Muscle of arm (tissue), 14 donors: ENCODE measurements at places on chromosomes 16 and 17.

GRCh38 chr16:85171759-85172454 lies 59.6 kb upstream of the CIBAR2 start:
- no peak for DNase-seq

DNA sequence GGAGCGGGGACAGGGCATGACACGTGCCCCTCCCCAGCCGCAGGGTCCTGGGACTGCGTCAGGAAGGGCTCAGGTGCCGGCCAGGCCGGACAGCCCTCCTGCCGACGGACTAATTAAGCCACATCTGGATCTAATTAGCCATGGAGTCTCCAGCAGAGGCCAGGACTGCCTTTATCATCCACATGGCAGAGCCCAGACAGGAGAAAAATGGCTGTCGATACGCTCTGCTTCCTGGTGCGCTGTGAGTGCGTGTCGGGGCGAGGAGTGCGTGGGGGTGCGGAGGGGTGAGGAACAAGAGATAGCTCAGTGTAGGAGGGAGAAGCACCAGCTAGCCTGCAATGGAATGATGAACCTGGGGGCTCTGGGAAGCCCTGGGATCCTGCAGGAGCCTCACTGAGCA lies 218.8 kb downstream of the IRF8 start:
- DNase-seq: no peak

GRCh38 chr17:49914664-49915063 lies 54.3 kb upstream of the DLX4 start:
- no peak for DNase-seq

DNA sequence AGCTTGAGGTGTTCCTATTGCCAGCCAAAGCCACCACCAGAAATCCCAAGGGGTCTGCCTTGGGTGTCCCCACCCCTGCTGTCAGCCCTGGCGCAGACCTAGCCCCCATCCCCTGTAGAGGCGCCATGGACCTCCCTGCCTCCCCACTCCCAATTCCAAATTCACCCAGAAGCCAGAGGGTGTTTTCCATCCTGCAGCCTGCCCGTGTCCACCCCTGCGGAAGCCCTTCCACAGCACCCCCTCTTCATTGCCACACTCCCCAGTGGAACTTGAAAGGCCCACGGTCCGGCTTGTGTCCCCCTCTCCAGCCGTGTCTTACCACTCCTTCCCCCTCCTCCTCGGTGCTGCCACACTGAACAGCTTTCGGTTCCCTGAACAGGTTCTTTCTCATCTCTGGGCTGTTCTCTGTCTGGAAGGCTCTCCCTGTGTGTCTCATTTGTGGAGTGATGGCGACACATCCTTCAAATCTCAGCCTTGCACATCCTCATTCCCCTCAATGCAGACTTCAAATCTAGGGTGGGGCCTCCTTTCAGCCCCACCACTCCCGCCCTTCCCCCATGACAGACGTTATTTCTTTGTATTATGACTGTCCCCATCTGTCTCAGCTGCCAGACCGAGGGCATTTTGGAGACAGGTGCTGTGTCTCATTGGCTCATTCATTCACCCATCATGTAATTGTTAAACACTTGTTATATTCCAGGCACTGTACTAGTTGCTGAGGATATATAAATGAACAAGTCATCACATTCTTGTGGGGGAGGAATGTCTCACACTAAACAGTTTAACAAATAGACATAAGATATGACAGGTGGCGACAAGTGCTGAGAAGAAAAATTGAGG lies 36.3 kb downstream of the ADGRG5 start:
- DNase-seq: no peak

DNA sequence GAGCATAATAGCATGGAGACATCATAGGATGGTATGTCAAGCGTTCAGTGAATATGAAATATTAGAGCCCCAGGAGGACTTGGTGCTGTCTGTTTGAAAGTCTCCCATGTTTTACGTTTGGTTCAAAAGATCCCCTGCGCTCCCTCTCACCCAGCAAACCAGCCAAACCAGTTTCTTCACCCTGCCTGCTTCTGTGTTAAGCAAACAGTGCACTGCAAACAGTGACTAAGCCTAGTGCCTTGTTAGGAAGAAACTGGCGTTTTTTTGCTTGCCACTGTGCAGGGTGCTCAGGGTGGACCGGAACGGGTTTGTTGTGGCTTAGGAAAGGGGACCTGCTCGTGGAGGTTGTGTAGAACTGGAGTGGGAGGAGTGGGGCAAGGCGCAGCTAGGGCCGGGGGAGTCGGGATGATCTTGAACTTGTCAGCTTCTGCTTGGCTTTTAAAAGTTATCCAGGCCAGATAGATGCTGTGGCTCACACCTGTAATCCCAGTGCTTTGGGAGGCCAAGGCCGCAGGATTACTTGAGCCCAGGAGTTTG lies 7.7 kb downstream of the CDH1 start:
- no peak for DNase-seq

GRCh38 chr16:2468725-2469398 lies 2.2 kb upstream of the NTN3 start:
- DNase-seq: no peak

GRCh38 chr16:77158293-77158692 lies 32.7 kb upstream of the MON1B start:
- DNase-seq: no peak

DNA sequence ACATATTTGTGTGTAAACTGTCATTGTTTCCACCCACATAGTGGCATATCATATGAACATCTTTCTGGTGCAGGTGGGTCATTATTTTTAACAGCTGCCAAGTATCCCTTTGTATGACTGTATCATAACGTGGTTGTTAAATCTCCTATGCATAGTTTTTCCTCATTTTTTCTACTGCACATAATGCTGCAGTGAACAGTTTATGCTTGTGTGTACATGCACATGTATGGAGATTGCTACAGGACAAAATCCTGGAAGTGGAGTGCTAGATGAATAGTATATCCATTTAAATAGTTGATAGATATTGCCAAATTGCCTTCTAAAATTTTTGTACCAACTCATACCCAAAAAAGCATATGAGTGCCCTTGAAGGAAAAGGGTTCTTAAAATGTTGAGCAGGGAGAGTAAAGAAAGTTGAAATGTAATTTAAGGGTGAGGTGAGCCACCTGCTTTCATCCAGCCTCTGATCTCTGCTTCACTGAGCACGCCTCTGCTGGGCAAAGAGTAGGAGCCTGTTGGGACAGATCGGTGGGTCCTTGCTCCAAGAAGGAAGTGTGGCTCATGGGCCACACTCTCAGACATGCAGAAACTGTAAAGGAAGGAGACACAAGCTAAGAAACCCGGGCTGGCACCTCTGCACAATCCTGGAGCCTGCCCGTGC lies 55.3 kb downstream of the HLF start:
- DNase-seq: no peak

DNA sequence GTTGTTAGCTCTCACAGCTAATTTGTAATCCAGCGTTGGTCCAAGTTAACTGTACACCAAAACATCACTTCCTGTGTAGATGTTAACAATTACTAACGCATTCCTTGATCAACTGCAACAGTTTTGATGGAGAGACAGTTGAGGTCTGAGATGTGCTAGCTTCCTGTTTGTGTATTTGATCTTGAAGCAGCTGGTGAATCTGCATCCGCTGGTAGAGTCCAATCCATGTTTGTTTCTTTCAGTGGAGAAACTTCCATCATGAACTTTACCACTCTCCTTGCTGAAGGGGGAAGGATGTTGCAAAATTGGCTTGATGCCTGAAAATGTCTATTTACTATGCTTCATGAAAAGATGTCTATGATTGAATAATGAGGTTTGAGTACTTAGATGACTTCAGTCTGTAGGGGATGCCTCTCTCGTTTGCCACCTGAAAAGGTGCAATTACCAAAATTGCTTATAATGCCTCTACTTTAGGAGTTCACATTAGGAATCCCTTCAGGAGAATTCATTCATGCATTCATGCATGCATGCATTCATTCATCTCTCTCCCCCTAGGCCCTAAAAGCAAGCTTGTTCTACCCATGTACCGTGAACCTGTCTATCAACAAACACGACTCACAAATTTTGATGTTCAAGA lies 39.6 kb upstream of the ZKSCAN2 start:
- no peak for DNase-seq
